ENCODE measurements at places on chromosomes 1 and 21. TPM values are rescaled to one million over a fixed set of nuclear protein-coding genes. Genes with fewer than 3 reads are reported as not detected.

VHLL gene
- polyA plus RNA-seq: not detected

KCNK2 gene
- polyA plus RNA-seq: 16.2 TPM

CYP4B1 gene
- polyA plus RNA-seq: not detected

SPATA6 gene
- 2.4 TPM for polyA plus RNA-seq

DNASE2B gene
- polyA plus RNA-seq: 0.03 TPM

TESK2 gene
- 1.3 TPM for polyA plus RNA-seq

SPRR4 gene
- polyA plus RNA-seq: not detected

GSTM4 gene
- 34.2 TPM for polyA plus RNA-seq

HES5 gene
- 0.05 TPM for polyA plus RNA-seq

DCDC2B gene
- not detected for polyA plus RNA-seq

GUCA2B gene
- not detected for polyA plus RNA-seq

INKA2 gene
- 1.2 TPM for polyA plus RNA-seq

PTPRC gene
- polyA plus RNA-seq: 0.11 TPM

ATP1B1 gene
- polyA plus RNA-seq: 52.7 TPM

CDKN2C gene
- polyA plus RNA-seq: 27.0 TPM

TRPM2 gene
- not detected for polyA plus RNA-seq

PPFIA4 gene
- polyA plus RNA-seq: 4.4 TPM

LHX4 gene
- polyA plus RNA-seq: not detected

NUAK2 gene
- polyA plus RNA-seq: 11.1 TPM

NUDT4B gene
- 24.7 TPM for polyA plus RNA-seq
